ENCODE measurements at places on chromosomes 11 and 22. TPM values are rescaled to one million over a fixed set of nuclear protein-coding genes. Genes with fewer than 3 reads are reported as not detected.

SYT12 gene
- 0.08 TPM for total RNA-seq

DNA sequence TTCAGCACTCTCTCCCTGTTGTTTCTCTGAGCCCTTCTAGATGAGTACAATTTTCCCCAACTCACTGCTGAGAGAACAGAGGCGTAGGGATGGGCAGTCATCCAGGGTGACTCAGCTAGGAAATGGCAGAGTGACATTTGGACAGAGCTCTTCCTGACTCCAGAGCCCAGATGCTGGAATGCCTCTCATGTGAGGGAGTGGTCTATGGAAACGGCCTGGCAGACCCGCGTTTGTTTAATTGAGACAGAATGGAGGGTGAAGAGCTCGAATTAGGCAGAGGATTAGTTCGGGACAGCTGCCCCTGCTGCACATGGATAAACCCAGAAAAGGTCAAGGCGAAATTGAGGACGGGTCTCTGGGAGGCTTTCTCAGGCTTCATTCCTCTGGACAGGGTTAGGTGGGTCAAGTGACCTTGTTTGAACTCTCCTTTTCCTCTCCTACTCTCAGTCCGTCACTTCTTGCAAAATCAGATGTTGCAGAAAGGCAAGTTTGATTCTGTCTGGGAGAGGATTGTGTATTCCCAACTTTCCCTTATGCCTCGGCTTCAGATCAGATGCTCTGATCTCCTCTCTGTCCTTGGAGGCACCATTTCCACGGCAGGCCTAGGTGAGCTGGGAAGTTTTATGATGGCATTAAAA lies 7.6 kb upstream of the LMO2 start:
- DNase-seq, result peak; percentile 63

GRCh38 chr11:93740031-93740729 lies 1.1 kb downstream of the TAF1D start:
- DNase-seq, result peak; percentile 46

TMEM121B gene
- total RNA-seq, result 0.50 TPM

All from hepatocyte (in vitro differentiated cells).